ENCODE measurements at places on chromosomes 2 and 18. TPM values are rescaled to one million over a fixed set of nuclear protein-coding genes. Genes with fewer than 3 reads are reported as not detected.

SLC9A2 gene
- under 0.01 TPM for total RNA-seq

PARD3B gene
- total RNA-seq = 7.0 TPM

LOXHD1 gene
- total RNA-seq = not detected

CFC1 gene
- not detected for total RNA-seq

IL1RL1 gene
- 89.9 TPM for total RNA-seq

FBXO48 gene
- total RNA-seq = 0.28 TPM

LYPD6 gene
- total RNA-seq = 1.8 TPM

ONECUT2 gene
- under 0.01 TPM for total RNA-seq

REG3G gene
- not detected for total RNA-seq

RIT2 gene
- total RNA-seq = not detected

CFAP210 gene
- not detected for total RNA-seq

NGEF gene
- total RNA-seq = 1.5 TPM

RNF152 gene
- 41.8 TPM for total RNA-seq
